ENCODE measurements at places on chromosomes 5 and 9.

DNA sequence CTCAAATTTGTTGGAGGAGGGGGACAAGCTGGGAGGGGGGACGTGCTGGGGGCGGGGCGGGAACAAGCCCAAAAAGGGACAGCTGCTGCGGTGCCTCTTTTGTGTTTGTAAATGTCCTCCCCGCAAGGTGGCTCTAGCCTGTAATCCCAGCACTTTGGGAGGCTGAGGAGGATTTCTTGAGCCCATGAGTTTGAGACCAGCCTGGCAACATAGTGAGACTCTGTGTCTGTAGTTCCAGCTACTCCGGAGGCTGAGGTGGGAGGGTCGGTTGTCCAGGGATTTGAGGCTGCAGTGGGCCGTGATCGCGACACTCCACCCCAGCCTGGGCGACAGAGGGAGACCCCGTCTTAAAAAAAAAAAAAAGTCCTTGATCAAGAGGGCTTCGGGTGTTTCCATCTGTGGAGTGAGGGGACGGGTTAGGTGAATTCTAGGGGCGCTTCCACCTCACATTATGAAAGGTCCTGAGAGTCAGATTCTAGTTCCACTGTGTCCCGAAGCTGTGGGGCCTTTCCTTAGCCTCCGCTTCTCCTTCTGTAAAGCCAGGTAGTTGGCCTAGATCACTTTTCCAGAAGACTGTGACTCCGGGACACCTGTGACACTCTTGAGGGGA is 779 bp upstream of the CTNNA1 start:
- no peak for DNase-seq

DNA sequence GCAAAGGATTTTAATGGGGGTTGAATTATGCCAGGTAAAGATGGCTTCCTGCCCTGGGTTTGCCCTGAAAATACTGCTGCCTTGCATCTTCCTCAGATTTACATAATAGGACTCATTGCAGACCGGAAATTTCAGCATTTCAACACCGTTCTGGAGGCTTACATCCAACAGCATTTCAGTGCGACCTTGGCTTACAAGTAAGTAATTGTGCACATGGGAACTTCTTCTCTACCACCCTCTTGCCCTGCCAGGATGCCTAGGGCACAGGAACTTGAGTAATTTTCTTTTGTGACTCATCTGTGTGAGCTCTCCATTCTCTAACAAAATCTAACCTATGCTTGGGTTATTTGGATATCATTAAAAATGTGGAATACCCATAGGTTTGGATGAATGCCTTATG is 80.2 kb downstream of the DOCK2 start:
- no peak for DNase-seq

GRCh38 chr9:126613651-126614050 is at the start of gene LMX1B:
Gene LMX1B, plus strand, starts transcription at chr9:126613928. Its CDS starts 522 bp downstream, at chr9:126614450.
- DNase-seq = no peak

DNA sequence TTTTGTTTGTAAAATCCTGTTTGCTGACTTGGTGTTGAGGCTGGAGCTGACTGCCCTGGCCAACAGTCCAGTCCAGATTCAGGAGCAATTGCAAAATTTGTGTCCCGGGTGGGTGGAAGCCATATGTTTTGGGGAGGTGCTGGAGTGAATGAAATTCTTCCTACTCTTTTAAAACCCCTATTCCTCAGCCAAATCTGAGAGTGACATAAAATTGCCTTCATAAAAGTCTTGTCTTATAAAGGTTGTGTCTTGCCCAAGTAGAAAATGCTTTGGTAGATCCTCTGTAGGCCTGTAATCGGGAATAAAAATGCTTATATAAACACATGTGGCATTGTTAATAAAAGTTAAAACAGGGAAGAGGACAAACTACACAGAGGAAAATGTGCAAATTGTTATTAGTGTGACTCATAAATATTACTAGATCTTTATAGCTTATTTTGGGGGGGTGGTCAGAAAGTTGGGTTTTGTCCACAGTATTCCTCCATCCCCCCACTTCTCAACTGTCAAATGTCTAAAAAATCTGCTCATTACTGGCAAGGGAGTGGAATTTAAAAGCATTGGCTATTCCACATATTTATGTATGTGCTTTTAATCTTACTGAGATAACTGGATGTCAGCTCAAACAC is 45.6 kb downstream of the NNT start:
- DNase-seq = no peak

DNA sequence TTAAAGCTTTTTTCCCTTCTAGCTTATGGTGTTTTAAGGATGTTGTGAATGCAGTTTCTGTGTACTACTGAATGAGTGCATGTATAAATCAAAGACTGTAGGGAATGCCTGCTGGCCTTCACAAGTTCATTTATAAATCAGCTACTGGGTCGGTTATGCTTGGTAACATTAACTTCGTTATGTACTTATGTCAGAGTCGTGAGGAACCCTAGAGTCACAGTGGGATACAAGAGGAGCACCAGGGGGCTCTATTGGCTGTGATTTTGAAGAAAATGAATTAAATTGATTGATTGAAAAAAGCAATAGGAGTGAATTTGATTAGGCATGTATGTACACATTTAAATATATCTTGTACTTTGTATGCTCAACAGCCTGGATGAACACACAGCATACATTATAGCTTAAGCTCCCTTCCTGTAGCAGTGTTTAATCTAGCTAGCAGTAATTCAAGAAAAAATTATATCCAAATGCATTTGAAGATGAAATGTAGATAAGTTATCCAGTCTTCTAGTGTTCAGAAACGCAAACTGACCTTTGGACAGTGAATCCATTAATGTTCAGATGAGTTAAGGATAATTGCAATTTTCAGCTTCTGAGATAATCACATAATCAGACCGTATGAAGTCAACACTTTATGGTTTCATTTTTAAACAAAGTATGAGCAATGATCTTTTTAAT is 204.2 kb downstream of the KDM4C start:
- no peak for DNase-seq

DNA sequence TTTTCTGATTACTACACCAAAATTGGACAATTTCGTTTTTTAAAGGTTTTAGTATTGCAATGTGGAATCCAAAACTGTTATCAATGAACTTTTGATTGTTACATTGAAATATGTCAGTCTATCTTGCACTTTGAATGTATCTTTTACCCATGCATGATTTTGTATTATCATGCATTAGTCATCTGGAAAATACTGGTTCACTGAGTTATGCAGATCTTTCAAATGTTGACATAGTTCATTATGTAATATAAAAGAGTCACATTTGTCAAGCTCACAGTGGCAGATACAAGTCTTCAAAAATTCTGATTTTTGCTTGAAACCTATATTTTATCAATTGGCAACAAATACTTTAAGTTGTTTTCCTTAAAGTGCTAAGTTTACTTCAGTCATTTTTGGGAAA is 85.2 kb downstream of the NR3C1 start:
- no peak for DNase-seq

DNA sequence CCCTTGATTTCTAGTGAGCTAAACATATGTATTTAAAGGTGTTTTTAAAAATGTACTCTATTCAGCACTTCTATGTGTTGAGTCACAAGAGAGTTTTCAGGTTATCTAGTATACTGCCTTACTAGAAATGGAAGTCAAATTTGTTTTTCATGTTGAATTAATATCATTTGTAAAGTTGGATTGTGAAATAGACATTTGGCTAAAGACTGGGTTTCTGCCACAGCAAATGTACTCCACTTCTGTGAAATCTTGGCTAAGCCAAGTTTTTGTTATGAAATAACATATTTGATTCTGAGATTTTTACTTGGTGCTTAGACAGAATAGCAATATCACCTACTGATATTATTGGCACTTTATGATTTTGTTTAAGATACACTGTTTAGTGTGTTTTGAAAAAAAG is 106.0 kb downstream of the CWC27 start:
- no peak for DNase-seq

DNA sequence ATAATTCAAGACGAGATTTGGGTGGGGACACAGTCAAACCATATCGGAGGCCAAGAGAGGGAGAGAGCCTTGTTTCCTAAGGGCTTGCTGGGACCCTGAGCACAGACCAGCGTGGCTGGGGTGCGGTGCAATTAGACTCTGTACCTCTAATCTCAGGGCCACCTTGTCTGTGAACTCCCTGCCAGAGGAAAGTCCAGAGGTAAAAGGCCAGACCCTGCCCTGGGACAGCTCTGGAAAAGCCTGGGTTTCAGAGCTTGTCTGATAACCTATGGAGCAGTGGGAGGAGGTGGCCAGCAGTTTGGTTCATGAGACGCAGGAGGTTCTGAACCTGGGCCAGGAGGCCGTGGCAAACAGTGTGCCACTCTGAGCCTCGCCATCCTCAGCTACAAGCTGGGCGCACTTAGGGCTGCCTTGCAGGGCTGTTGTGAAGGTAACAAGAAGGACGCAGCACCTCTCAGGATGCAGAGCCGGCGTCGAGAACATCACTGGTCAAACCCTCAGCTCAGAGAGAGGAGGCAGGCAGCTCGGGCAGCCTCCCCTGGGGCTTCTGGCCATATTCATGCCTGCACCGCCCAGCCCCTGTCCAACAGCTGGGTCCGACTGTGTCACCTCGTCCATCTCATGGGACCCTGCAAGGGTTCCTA is 4.8 kb upstream of the DOLPP1 start:
- no peak for DNase-seq

GRCh38 chr9:8237096-8237495 is 437.5 kb upstream of the DMAC1 start:
- DNase-seq = no peak

DNA sequence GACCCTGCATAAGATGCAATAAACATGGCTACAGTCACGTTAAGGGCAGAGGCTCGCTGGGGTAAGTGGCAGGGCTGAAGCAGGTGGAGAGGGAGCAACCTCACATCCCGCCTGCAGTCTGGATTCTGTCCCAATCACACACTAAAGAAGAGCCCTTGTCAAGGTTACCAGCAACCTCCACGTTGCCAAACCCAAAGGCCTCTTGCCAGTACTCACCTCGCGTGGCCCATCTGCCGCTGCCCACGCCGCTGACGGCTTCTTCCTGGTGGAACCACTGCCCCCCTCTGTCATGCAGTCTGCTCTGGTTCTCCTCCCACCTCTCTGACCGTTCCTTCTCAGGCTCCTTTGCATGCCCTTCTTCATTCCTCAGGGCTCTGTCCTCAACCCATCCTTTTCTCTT is 8.8 kb downstream of the AQP7 start:
- DNase-seq = no peak

GRCh38 chr9:747567-747966 is 93.9 kb upstream of the DMRT1 start:
- no peak for DNase-seq

DNA sequence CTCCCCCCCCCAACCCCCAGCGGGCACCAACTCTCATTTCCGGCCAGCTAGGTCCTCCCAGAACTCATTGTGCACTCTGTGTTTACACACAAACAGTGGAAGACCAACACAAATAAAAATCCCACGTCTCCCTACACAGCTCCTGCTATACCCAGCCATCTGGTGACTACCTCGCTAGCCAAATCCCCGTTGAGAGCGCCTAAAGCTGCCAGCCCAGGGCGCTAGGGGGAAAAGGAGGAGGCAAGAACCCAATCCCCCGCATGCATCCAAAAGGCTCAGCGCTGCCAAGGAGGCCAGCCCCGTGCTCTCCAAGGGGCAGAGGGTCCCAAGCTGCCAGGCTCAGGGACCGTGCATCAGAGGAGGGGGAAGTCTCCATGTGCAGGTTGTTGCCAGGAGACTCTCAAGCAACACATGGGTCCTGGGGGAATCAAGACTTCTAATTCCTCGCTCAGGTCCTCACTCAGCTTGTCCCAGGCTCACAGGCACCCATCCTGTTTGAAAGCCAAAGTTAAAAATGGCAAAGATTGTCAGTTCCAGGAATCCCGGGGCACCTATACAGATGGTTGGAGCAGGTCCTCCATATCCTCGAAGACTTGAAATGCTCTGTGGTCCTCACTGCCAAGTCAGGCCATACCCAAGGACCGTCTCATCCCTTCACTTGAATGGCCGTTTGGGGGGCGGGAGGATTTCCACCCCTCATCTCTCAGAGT is 2.7 kb downstream of the ASTN2 start:
- DNase-seq = no peak

DNA sequence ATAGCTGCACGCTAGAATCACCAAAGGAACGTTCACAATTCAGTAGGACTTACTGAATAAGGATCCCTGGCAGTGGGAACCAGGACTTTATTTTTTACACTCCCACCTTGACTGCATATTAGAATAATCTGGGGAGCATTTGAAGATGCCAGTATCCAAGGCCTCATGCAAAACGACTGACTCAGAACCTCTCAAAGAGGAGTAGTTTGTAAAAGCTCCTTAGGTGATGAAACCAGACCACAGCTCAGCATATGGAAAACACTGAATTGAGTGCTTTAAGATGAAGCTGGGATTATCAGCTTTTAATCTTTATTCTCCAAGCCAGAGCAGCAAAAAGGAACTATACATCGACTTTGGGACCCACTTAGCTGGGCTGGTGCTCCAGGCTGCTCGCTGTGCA is 288.3 kb downstream of the MLLT3 start:
- no peak for DNase-seq

DNA sequence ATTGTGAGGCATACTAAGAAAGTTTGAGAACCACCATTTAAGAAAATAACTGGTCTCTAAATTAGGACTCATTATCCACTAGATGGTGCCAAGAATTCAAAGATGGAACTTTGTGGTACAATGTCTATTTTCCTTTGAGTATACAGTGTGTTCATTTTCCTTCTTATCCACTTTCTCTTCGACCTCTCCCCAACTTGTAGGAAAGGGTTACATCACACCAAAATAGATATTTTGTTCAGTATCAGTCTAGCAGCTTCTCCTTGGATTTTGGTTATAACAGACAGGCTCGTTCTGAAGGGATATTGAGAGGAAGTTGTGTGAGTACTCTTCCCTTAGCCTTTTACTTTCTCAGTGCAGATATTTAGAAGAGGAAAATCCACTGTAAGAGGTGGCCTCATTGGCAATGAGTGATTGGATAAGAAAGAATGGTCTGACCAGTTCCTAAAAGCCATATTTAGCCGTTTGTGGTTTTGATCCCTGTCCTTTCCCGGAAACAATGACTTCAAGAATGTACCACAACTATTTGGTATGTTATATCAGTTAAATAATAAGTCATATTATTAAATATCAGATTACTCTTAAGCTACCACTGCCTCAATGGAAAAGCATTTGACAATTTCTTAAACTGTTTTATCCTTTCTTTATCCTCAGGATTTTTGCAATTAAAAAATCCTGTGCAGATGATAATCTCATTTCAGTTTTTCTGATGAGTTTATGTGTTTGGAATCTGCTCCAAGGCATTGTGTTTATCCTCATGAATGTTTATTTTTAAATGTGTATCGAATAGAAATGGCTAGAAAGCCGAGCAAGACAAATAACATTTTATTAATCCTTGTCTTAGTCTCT is 69.0 kb upstream of the GRAMD2B start:
- no peak for DNase-seq
